ENCODE measurements at places on chromosomes 7 and 10. TPM values are rescaled to one million over a fixed set of nuclear protein-coding genes. Genes with fewer than 3 reads are reported as not detected.

Gene STEAP1
- total RNA-seq, result not detected

GRCh38 chr7:144027974-144028373, 20.8 kb upstream of the OR2A5 start:
- no peak for DNase-seq

DNA sequence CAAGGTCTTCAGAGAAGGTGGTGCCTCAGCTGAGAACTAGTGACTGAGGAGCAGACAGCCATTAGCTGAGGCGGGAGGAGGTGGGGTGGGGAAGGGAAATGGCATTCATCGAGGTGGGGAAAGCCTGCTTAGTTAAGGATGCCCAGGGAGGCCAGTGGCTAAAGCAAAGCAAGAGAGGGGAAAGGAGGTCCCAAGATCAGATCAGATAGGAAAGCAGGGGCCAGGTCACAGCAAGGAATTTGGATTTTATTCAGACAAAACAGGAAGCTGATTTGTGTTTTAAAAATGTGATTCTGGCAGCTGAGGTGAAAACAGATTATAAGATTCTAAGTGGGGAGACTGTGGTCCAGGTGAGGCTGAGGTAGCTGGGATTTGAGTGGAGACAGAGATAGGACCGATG, 45.8 kb downstream of the CNNM1 start:
- DNase-seq, result no peak

Gene ATP6V1F
- 77.9 TPM for total RNA-seq
